ENCODE measurements at places on chromosomes 16 and 17.
A peak's percentile ranks its signal among the peaks of the same experiment; 100 is the strongest.

DNA sequence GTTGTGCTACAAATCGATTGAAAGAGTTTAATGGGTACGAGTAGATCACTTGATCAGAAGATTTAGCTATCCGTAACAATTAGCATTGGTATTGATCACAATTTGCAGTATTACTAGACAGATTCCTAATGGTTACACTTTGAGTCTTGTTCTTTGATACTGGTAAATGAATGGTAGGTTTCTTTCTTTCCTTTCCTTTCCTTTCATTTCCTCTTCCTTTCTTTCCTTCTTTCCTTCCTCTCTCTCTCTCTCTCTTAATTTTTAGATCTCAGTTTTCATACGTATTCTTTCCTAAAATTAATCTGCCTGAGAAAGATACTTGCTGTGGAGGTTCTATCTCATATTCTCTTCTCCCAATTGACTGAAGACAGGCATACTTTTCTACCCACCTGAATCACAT is 17.9 kb downstream of the CPD start:
- peak overlapping the region; percentile 3 for H3K27ac ChIP-seq
- no peaks in the 10 kb centered on the region for H3K36me3 ChIP-seq
- no peak for DNase-seq
- no peak overlapping the region for H3K4me3 ChIP-seq
- no peaks in the 10 kb centered on the region for H3K27me3 ChIP-seq

GRCh38 chr16:19463468-19464315 is 46.0 kb downstream of the TMC5 start:
- DNase-seq, result no peak
- H3K27ac ChIP-seq, result no peak overlapping the region
- H3K4me3 ChIP-seq, result no peak overlapping the region
- no peaks in the 10 kb centered on the region for H3K27me3 ChIP-seq
- H3K4me1 ChIP-seq, result no peaks in the 10 kb centered on the region

DNA sequence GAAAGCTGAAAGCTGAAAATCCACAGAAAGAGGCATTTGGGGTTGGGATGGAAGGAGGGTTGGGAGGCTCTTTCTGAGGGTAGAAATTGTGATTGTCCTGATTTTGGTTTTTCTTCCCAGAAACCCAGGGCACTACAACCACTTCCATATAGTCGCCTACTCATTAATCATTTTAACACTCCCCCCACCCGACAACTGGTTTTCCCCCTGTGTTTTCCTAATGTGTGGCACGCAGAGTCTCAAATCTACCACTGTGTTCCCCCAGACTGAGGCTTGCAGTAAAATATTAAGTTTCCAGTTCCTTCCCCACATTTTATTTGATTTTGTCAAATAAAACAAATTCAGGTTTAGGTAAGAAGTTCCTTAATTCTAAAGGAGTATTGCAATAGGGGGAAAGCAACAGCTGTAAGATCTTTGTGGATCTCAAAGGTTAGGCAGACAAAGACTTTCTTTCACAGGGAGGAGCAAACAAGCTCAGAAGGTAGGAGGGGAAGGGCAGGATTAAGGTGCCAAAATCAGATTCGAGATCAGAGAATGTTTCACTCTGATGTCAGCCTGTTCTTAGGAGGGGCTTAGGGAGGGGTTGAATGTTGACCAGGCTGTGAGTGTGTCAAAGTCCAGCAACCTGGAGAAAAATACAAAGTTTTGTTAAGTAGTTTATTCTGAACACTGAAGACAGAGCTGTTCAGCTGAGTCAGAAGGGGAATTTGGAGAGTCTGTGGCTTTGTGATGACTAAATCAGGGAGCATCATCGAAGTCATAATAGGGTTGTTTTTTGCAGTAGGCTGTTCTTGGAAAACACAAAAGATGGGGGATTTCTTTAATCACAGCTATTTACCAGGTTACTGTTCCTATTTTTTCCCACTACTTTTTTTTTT is 3.6 kb downstream of the ZNF267 start:
- peak overlapping the region; percentile 81 for H3K27ac ChIP-seq
- H3K4me1 ChIP-seq, result peaks cover 14% of the 10 kb centered on the region
- no peaks in the 10 kb centered on the region for H3K27me3 ChIP-seq
- peaks cover 91% of the 10 kb centered on the region for H3K36me3 ChIP-seq

DNA sequence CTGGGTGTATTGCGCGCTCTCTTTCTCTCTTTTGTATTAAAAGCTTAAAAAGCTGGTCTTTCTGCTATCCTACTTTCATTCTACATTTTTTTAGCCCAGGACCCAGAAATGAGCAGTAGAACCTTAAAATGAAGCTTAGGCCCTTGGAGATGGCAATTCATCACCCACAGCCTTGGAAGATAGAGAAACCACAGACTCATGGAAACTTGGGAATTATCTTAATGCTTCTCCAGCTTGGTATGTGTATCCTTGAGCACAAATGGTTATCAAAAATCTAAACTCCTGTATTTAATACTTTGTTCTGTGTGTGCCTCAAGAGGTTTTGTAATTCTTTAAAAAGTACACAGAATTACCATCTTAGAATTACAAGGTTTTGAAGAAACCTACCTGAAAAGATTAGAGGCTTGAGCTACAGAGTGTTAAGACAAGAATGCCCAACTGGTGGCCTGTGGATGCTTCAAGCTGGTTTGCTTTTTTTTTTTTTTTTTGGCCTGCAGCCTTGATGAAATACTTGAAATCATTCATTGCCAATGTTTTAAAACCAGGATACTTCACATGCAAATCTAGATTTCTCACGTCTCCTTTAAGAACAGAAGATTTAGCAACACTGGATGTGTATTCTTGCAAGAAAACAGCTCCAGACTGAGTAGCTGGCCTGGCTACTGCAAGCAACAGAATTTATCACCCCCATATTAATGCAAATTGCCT is 105.0 kb downstream of the XYLT1 start:
- H3K27ac ChIP-seq, result no peak overlapping the region
- peaks cover 8% of the 10 kb centered on the region for H3K36me3 ChIP-seq
- H3K4me1 ChIP-seq, result peaks cover 29% of the 10 kb centered on the region

GRCh38 chr17:27608328-27609230 is 22.4 kb upstream of the LGALS9 start:
- no peak for DNase-seq
- no peaks in the 10 kb centered on the region for H3K36me3 ChIP-seq
- H3K4me3 ChIP-seq, result no peak overlapping the region
- no peaks in the 10 kb centered on the region for H3K4me1 ChIP-seq

DNA sequence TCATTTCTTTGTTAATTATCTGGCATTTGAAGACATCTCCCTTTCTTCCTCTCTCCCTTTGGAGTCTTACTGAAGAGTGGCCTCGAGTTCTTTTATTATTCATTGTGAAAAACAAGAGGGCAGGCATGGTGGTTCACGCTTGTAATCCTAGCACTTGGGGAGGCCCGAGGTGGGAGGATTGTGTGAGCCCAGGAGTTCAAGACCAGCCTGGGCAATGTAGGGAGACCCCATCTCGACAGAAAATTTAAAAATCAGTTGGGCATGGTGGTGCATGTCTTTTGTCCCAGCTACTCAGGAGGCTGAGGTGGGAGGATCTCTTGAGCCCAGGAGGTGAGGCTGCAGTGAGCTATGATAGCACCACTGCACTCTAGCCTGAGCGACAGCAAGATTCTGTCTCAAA is 20.1 kb downstream of the BPTF start:
- DNase-seq, result no peak
- H3K36me3 ChIP-seq, result peaks cover 7% of the 10 kb centered on the region

DNA sequence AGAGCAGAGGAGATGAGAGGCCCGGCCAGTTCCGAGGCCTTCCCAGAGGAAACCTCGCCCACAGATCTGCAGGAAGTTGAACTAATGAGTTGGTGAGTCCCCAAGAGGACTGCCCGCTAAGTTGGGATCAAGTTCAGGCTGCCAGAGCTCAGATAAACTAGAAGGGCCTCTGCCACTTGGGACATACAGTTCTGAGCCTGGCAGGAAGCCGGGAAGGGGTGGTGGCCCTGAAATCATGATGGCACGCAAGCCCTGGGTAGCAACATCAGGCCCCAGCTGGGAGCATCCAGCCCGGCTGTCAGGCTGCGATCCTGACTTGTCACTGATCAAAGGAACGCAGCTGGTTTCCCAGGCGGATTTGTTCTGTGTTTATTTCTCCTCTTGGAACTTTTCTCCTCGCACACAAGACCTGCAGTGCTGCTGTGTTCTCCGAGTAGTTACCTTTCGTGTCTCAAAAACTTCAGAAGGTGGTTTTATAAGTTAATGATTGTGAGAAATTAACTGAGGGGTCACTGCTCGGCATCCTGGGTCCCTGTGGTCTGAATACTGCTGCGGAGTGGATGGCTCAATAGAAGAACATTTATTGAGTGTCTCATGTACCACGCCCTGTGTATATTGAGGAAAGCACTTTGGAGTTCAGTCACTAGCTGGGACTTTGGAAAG is 8.0 kb upstream of the WFDC1 start:
- H3K36me3 ChIP-seq, result peaks cover 5% of the 10 kb centered on the region
- H3K27me3 ChIP-seq, result peaks cover 34% of the 10 kb centered on the region
- H3K27ac ChIP-seq, result no peak overlapping the region
- DNase-seq, result peak; percentile 62

DNA sequence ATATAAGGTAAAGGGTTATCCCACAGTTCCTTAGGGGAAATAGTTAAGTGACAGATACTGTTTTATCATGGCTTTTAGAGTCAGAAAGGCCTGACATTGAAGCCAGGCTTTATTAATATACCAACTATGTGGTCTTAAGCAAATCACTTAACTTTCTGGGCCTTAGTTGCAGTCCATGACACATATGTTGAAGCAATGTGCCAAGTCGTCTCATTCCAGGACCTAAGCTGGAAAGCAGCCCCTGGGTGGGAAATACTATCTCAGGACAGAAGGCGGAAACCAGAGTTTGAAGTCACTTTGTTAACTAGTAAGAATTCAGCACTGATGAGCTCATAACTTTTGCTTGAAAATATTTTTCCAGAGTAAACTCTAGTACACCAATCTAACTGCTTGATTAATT is 80.0 kb downstream of the USP32 start:
- no peaks in the 10 kb centered on the region for H3K36me3 ChIP-seq
- H3K27ac ChIP-seq, result no peak overlapping the region
- no peak for DNase-seq
- H3K27me3 ChIP-seq, result no peaks in the 10 kb centered on the region

DNA sequence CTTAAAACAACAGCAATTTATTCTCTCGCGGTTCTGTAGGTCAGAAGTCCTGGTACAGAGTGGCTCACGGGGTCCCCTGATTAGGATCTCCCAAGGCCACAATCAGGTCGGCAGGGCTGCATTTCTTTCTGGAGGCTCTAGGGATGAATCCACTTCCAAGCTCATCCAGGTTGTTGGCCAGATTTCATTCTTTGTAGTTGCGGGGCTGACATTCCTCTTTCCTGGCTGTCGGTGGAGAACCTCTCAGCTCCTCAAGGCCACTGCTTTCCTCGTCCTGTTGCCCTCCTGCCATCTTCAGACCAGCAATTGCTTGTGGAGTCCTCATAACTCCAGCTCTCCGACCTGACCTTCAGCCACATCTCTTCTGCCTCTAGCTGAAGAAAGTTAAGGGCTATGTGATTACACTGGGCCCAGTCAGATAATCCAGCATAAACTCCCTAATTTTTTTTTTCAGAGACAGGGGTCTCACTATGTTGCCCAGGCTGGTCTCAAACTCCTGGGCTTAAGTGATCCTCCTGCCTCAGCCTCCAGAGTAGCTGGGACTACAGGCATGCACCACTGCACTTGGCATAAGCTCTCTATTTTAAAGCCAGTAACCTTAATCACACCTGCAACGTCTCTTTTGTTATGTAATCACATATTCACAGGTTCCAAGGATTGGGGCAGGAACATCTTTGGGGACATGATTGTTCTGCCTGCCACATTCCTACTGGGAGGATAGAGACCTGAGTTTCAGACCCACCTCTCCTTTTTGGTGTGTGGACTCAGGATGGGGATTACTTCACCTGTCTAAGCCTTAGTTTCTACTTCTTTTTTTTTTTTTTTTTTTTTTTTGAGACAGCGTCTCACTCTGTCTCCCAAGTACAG is 4.1 kb upstream of the GAST start:
- no peak overlapping the region for H3K27ac ChIP-seq
- H3K36me3 ChIP-seq, result no peaks in the 10 kb centered on the region
- H3K4me3 ChIP-seq, result no peak overlapping the region
- H3K4me1 ChIP-seq, result peaks cover 13% of the 10 kb centered on the region
- no peak for DNase-seq

- H3K27me3 ChIP-seq, result no peaks in the 10 kb centered on the region
- peak overlapping the region; percentile 54 for H3K27ac ChIP-seq
- no peak for DNase-seq
Observed at GRCh38 chr17:7626307-7626706, 1.3 kb downstream of the SAT2 start.

DNA sequence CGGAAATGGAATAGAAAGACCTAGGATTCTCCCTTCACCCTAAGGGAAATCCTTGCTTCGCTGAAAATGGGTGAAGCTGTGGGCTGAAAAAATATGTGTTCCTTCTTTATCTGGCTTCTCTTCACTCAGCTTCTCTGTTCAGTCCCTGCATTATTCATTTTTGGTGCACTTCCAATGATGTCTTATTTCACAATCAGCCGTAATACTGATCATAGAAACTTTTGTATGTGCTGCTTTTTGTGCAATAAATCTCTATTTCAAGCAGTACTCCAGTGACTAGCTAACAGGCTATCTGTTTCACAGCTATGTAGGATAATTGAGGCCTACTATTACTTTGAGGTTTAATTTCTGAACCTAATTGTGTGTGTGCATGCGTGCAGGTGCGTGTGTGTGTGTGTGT is 144.6 kb downstream of the FOXL1 start:
- no peak overlapping the region for H3K27ac ChIP-seq
- peaks cover 3% of the 10 kb centered on the region for H3K36me3 ChIP-seq
- peaks cover 29% of the 10 kb centered on the region for H3K4me1 ChIP-seq

DNA sequence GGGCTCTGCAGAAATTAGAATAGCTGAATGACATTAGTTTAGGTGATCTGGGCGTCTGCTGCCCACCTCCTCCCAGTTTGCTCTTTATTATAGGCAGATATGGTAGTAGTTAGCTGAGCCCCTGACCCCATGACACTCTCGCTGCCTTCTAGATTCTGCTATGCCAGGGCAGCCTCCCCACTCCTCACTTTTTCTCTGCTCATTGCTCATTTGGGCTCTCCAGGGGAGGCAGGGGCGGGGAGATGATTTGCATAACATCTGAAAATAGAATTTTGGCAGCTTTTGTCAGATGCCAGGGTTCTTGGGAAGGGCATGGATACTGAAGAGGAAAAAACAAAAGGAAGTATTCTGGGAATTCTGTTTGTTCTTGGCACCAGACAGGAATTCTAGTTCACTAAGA is 78.0 kb upstream of the GAS7 start:
- H3K27me3 ChIP-seq, result no peaks in the 10 kb centered on the region
- H3K27ac ChIP-seq, result no peak overlapping the region
- no peak overlapping the region for H3K4me3 ChIP-seq
- H3K4me1 ChIP-seq, result no peaks in the 10 kb centered on the region
- DNase-seq, result no peak

DNA sequence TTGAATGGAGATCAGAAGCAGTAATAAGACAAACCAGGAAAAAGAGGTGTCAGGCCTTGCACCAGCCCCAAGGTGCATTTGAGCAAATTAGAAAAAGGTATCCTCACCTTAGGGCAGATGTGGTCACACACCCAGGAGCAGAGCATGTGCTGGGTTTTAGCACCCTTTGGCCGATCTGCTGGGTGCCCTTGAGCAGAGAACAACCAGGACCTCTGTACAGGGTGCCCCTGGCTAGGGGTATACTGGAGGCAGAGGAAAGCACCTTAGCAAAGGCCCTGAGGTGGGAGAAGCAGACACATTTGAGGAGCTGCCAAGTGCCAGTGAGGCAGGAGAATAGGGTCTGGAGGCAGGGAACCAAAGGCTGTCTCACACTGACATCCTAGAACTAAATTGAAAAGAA is 67.0 kb downstream of the IQCK start:
- DNase-seq, result no peak
- H3K27me3 ChIP-seq, result no peaks in the 10 kb centered on the region
- peaks cover 20% of the 10 kb centered on the region for H3K4me1 ChIP-seq
- H3K4me3 ChIP-seq, result no peak overlapping the region
